ENCODE measurements at places on chromosomes 4 and X.

- DNase-seq: no peak
Measured at GRCh38 chrX:120485315-120485637, 16.2 kb upstream of the LAMP2 start.

- no peak for DNase-seq
Measured at GRCh38 chr4:45578874-45579273, 545.0 kb downstream of the GABRG1 start.

DNA sequence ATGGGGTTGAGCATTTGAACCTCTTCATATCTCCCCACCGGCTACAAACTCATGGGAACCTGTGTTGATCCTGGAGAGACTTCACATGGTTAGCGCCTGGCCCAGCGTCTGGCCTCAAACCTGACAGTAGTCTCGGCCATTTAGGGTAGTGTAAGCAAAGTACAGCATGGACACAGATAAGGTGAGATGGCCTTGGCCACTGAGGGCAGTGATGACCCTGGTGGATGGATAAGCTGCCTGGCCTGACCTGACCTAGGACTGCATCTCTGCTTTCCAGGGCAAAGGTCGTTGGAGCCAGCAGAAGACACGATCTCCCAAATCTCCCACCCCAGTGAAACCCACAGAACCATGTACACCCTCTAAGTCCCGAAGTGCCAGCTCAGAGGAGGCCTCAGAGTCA, 51.7 kb downstream of the BCORL1 start:
- DNase-seq: no peak

- no peak for DNase-seq
Measured at GRCh38 chr4:146178126-146178525, 2.6 kb downstream of the LSM6 start.

- DNase-seq: no peak
Measured at GRCh38 chrX:105744946-105745345, 77.4 kb upstream of the NRK start.

- DNase-seq: no peak
Measured at GRCh38 chrX:150753357-150753756, 60.2 kb downstream of the MTMR1 start.

GRCh38 chr4:168978001-168978700, 31.9 kb downstream of the CBR4 start:
- no peak for DNase-seq

DNA sequence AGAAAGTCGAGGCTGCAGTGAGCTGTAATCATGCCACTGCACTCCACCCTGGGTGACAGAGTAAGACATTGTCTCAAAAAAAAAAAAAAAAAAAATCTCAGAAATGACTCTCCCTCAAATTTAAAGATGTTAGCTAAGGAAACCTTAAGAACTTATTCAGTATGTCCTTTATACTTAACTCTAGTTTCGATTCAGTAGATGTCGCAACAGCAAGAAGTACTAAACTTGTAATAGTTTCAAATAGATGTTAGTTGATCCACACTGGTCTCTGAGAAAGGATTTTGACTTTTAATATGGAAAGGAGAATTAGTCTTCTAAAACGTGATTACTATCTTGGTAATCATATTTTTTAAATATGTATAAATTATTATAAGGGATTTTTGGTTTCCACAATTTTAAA, 29.6 kb downstream of the NKX3-2 start:
- no peak for DNase-seq

DNA sequence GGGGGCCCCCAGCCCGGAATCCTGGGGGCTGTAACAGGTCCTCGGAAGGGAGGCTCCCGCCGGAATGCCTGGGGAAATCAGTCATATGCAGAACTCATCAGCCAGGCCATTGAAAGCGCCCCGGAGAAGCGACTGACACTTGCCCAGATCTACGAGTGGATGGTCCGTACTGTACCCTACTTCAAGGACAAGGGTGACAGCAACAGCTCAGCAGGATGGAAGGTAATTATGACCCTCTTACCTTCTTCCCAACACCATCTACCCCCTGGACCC, 1.0 kb downstream of the FOXO4 start:
- DNase-seq: no peak

DNA sequence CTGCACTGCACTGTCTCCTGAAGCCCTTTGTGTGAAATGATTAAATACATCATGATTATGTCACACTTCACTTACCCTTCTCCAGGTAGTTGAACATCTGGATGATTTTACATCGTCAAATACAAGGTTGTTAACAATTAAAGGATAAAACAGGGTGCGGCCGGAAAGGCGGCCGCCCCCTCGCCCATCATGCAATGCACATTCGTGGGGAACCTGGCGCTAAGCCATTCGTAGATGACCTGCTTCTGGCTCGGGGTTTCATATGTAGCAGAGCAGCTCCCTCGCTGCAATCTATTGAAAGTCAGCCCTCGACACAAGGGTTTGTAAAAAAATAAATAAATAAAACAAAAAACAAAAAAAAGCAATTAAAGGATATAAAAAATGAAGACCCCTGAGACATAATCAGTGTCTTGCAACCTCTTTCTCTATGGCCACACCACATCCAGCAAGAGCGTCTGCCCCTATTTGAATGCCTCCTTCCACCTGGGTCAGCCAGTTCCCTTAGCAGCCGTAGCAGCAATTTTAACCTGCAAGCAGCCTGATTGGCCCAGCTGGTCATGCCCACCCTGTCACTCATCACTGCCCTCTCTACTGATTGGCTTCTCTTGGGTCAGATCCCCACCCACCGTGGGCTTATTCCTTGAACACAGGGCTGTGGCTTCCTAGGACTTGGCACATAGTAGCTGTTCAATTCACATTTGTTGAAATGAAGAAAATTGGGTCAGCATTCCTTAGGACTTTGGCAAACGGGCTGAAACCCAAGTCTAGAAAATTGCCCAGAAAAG, 147.8 kb upstream of the PSAPL1 start:
- DNase-seq: no peak

- no peak for DNase-seq
Measured at GRCh38 chr4:2387829-2388228, 30.6 kb downstream of the ZFYVE28 start.

DNA sequence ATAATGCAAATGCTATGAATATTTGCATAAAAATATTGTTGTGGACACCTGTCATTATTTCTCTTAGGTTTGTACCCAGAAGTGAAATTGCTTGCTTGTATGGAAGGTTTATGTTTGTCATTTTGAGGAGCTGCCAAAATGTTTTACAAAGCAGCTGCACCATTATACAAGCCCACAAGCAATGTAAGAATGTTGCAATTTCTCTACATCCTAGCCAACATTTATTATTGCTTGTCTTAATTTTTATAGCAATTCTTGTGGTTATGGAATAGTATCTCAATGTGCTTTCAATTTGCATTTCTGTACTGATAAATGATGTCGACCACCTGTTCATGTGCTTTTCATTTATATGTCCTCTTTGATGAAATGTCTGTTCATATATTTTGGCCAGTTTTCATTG, 18.7 kb upstream of the RBMX start:
- DNase-seq: no peak

DNA sequence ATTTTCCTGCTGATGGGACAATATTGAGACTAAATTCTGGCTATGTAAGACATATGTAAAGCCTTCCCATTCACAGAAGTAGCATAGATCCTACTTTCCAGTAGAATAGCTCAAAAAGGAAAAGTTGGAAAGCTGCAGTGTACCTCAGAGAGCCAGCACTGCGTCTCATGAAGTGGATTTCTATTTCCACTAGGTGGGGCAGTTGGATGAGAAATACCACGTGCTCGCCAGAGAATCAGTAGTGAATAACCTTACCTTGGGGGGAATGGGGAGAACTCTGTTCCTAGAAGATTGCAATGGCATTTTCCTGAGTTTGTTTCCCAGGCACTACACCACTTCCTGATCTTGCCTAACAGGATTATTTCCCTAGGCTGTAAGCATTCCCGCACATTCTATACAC, 907.1 kb downstream of the FSTL5 start:
- DNase-seq: no peak

DNA sequence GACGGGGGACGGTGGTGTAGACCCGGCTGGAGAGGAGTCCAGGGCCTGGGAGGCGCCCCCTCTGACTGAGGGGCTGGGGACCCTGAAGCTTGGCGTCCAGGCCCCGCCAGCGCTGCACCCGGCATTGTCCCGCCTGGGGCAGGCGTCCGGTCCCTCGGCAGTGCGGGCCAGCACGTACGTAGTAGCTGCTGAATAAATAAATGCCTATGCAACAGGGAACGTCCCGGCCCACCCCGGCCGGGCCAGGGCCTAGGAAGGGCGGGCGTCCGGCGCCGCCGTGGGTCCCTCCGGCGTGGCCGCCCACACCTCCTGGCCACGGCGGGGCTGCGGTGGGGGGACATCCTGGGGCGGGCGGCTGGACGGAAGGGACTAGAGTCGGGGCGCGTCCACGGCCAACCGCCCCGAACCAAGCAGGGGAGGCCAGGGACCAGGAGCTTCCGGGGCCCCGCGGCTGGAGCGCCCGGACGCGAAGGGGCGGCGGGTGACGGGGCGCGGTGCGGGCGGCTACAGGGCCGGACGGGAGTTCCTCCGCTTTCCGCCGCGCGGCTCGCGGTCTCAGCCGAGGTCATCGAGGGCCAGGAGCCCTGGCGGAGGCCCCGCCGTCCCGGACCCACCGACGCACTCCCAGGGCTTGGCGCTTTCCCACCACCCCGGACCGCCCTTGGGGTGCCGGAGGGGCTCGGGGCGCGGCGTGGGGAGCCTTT, 886 bp upstream of the WWC2 start:
- no peak for DNase-seq

DNA sequence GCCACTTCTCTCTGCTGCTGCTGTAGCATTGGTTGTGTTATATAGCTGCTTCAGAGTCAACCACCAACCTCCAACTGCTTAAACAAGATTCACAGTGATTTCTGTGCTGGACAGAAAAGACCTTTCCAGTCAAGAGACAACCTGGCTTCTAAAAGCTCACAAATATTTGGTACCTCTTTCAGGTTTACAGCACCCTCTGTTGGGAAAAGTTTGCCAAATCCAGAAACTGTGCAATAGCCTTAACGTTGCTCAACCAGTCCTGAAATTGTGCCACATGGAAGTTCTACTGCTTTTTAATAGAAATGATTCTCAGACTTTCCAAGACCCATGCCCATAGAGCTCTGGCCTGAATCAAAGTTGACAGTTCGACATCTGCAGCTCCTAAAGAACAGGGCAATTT, 842.1 kb upstream of the HTR2C start:
- DNase-seq: no peak

GRCh38 chr4:94650690-94651089, 107.1 kb upstream of the BMPR1B start:
- DNase-seq: no peak

DNA sequence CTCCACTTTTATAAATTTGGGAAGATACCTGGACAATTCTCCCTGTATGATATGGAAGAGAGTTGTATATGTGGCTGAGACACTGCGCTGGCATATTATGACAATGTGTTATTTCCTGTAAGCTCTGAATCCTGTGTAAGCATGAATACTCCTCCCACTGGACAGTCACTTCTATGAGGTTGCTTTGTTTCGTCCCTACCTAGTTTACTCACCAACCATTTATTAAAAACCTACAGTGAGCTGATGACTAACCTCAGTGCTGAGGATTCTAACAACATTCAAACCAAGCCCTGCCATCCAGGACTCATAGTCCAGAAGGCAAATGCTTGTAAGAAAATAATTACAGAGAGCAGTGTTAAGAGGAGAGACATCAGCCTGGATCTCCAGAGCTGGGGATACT, 1632.9 kb upstream of the TENM3 start:
- no peak for DNase-seq

GRCh38 chr4:184053434-184053833, 148.3 kb downstream of the STOX2 start:
- no peak for DNase-seq

DNA sequence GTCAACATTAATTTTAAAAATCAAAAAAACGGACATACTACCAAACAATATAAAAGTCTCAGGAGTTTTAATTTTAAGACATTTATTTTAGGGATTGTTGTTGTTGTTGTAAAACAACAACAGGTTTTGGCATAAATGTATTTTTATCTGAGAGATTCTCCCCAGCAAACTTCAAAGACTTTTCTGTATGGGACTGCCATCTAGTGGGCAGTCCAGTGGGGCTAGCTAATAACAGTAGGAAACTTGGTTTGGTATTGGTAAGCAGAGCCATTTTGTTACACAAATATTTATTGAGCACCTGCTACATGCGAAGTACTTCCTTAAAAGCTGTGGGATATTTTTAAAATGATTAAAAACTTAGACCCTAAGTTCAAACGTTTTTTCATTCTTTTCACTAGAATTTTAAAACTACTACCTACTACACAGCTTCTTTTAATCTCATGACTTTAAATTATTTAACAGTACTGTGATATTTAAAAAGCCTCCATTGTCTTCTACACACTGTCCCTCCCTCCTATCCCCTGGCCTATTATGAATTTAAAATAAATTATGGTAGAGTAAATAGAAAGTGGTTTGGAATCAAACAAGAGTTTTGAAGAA, 1028.4 kb upstream of the INTU start:
- DNase-seq: no peak

GRCh38 chr4:104625706-104626105, 131.0 kb upstream of the CXXC4 start:
- DNase-seq: no peak

DNA sequence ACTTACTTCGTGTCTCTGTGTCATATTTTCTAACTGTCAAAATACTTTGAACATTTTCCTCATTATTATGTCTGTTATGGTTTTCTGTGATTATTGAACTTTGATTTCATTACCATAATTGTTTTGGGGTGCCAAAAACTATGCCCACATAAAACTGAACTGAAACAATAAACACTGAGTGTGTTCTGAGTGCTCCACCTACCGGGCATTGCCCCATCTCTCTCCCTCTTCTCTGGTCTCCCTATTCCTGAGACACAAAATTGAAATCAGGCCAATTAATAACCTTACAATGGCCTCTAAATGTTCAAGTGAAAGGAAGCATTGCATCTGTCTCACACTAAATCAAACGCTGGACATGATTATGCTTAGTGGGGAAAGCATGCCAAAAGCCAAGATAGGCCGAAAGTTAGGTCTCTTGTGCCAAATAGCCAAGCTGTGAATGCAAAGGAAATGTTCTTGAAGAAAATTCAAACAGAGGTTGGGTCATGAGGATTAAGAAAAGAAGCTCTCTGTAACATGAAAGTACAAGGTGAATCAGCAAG, 972.3 kb downstream of the PCDH7 start:
- DNase-seq: no peak

DNA sequence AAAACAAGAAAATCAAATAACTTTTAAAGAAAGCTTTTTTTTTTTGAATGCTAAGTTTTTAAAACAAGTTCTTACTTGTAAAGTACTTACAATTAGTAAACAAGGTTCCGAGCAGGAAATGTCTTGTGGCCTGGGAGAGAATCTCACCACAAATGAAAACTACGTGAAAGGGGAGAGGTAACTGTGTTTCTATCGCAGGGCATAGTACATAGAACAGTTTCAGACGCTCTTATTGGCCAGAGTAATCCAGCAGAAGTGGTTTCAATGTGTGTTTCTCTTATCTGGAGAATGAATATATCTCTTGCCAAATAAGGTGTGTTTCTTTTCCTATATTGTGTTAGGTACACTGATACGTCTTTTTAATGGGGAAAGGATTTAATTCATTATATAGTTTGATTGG, at the start of gene PLAC8:
Gene PLAC8 (minus strand): TSS at position 154 of the 400 bp plus-strand sequence. CDS start 6,808 bp downstream, outside the sequence.
- no peak for DNase-seq

GRCh38 chrX:7996851-7997250, 69.6 kb upstream of the PNPLA4 start:
- no peak for DNase-seq

- no peak for DNase-seq
Measured at GRCh38 chrX:29699239-29699638, 516.1 kb upstream of the MAGEB2 start.

Measured in activated naive CD8-positive, alpha-beta T cell treated with anti-CD3 and anti-CD28 coated beads, Interleukin-2, amount 50 U/mL, for 16 hours (primary cell).